ENCODE measurements at places on chromosomes 2 and 18.

DNA sequence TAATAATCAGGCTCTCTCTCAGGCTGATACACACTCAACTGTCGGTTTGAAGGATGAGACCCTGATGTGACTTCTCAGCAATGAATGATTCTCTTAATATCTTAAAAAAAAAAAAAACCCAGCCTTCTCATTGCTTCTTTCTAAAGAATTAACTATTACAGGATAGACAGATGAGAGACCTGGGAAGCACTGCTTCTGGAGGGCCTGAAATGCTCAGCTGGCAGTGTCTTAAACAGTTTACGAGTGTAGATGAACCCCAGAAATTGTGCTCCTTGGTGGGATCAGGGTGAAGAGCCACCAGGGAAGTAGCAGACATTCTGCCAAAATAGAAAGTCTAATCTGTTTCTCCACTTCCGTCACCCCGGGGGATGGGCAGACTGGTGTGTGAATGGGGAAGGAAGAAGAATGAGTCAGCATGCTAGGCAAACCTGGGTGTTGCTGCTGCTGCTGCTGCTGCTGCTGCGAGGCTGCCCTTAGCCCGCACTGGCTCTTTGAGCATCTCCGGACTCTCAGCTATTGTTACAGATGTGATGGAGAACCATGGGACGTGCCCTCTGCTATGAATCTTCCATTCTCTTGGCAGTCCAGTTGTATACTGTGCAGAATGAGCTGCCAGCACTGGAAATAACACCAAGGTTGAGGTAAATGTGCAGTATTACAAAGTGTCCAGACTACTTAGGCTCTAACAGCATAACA is 158.4 kb downstream of the SETBP1 start:
- DNase-seq, result peak; percentile 41

DNA sequence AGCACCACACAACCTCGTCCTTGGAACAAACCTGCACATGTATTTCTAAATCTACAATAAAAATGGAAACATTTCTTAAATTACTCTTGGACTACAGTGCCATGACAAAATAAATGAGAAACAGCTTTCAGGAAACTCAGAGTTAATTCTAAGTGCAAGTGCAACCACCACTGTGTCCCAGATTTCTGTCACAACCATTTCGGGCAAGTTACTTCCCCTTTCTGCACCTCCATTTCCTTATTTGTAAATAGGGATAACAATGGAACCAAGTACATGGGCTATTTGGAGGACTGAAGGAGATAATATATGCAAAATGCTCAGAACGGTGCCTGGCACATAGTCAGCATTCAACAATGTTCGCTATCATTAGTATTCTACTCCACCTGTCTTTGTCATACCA is 93.2 kb downstream of the CACNB4 start:
- no peak for DNase-seq

- no peak for DNase-seq
Observed at GRCh38 chr2:171745141-171745540, 57.9 kb downstream of the DYNC1I2 start.

DNA sequence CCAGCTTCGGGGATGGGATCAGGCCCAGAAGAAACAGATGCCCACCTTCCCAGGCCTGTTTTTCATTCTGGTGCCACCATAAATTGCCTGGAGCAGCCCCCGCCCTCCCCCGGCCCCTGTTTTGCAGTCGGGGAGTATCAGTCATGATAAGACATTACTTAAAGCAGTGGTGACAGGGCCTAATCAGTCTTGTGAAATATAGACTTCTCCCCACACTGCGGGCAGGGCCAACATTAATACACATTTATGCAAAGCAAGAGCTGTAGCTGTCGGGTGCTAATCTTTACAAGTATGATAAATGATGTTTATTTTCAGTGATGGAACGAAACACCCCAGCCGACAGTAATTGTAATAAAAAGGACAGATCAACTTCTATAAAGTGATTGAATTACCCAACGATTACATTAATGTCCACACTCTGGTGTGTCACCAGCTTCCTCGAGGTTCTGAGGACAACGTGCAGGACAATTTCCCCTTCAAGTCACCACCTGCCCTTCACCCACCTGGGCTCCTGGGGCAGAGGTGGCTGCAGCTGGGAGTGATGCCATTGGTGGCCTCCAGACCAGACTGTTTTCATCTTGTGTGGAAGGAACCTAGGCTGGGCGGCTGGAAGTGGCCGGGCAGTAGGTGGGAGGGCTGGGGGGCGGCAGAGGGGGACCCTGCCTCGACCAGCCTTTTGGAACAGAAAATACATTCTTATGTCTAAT is 226.0 kb downstream of the TFCP2L1 start:
- DNase-seq, result no peak

DNA sequence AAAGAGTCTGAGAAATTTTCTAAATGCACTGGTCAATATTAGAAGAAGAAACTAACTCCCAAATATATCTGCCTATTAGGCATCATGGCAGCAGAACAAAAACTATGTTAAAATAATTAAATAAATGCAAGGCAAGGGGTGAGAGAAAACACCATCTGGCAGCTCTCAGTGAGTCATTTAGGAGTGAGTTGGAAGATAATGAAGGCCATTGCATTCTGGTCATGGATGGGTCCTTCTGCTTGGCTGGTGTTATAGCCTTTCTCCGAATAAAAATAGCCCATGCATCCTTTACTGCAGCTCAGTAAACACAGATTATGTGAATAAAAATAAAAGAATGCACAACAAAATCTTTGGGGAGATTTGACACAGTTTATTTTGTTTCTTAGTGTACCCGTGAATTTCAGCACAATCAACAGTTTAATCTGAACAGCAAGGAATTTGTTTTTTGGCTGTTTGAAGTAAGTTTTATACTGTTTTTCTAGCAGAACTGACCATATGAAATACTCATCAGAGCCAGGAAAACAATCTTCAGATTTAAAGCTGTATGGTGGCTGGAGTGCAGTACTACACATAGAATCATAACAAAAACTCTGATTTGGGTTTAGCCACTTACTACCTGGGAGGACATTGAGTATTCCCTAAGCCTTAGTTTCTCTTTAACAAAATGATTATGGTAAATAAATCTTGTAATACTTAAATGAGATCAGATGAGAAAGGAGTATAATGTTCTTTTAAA is 225.1 kb upstream of the ITGA4 start:
- DNase-seq, result no peak

DNA sequence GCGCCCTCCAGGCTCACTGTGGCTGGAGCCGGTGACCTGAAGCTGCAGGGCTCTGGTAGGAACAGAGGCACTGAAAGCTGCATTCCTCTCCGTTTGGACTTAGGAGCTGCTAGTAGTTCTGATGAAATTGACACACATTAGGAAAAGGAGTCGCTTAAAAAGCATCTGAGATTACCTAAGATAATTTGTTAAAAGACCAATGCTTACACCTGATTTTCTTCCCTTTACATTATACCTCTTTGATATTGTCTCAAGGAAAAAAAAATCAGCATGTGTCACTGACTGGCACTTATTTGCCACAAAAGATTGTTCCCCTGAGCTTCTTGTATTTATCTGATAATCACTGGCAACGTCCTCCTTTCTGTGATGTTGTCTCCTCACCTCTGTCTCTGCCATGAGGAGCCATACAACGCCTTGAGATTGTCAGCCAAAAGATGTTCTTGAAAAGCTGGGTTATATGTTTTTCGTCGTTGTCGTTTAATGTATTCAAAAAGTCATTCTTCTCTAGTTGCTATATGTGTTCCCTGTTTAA is 618 bp upstream of the CHN1 start:
- no peak for DNase-seq

GRCh38 chr18:52190195-52190594 is 149.8 kb upstream of the DCC start:
- DNase-seq, result no peak

All from GM12864 (cell line).